ENCODE measurements at places on chromosomes 2 and 18.

DNA sequence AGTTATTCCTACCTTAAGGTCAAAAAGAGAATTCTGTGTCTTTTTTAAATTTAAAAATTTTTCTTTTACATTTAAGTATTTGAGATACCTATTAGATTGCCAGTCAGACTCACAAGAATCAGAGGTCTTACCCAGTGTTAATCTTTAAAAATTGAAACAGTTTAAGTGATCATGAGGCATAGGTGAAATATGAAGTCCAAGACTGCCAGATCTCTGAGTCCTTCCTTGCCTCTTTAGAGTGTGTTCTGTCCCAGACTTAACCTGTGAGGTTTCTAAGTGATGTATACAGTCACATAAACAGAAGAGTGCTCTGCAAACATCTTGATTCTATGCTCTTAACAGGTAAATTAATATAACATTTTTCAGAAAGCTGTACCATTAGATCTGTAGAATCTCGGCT lies 40.6 kb downstream of the ACTR3 start:
- no peak for ATAC-seq

- no peak for ATAC-seq
Measured at GRCh38 chr2:65101071-65101470, 28.8 kb downstream of the RAB1A start.

DNA sequence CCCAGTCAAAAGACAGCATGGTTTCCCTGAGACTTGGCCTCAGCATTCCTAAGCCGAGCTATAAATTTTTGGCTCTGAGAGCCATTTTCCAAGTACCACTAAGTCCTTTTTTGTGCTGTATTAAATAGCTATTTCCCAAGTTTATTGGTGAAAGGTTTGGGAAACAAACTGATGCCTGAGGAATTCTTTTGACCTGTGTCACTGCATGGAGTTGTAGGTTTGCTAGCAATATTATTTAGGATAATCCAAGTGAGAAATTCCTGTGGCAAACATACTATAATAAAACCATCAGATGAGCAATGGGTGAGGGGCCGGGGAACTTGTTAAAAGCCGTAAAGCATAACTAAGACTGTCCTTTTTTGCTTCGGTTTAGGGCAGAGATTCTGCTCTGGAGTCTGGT lies 28.4 kb downstream of the ARHGAP28 start:
- no peak for ATAC-seq

DNA sequence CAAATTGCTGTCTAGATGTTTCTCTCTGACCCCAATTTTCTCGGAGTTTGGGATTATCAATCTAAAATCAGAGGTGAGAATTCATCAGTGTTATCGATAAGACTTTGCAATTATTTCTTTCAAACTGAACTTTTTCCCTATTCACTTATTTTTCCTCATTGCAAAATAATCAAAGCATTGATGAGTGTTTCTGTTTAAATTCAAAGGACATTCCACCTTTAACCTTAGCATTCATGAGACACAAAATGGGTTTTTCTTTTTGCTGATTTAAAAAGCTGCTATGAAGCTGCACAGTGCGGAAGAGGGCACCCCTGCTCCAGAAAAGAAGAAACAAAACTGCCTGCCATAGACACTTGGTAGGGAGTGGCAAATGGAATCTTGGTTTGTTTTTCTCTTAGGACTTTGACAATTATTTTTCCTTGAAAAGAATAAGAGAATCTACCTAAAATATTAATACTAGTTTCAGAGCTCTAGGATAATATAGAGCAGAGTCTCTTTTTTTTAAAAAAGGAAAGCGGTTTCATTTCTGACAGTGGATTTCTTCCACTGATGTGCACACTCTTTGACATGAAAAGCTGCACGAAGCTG lies 203.4 kb downstream of the TGIF1 start:
- ATAC-seq, result no peak

- ATAC-seq, result no peak
Measured at GRCh38 chr18:79615091-79615490, 64.5 kb upstream of the CTDP1 start.
